ENCODE measurements at places on chromosomes 6 and 20. TPM values are rescaled to one million over a fixed set of nuclear protein-coding genes. Genes with fewer than 3 reads are reported as not detected.

The PDYN gene
- total RNA-seq = not detected

The ID4 gene
- total RNA-seq = not detected

The PLCB4 gene
- total RNA-seq = not detected

The CDSN gene
- total RNA-seq = not detected

The CD164 gene
- 256 TPM for total RNA-seq

Measured in activated naive CD4-positive, alpha-beta T cell treated with anti-CD3 and anti-CD28 coated beads, Interleukin-2, amount 10 ng/mL, durations not matched to agents 5 hours and 36 hours (primary cell).